Stimulated activated CD4-positive, alpha-beta T cell treated with anti-CD3 and anti-CD28 coated beads, Interleukin-2, amount 100 ng/mL, for 48 hours (primary cell): ENCODE measurements at places on chromosomes 6 and 20.
A peak's percentile ranks its signal among the peaks of the same experiment; 100 is the strongest.

DNA sequence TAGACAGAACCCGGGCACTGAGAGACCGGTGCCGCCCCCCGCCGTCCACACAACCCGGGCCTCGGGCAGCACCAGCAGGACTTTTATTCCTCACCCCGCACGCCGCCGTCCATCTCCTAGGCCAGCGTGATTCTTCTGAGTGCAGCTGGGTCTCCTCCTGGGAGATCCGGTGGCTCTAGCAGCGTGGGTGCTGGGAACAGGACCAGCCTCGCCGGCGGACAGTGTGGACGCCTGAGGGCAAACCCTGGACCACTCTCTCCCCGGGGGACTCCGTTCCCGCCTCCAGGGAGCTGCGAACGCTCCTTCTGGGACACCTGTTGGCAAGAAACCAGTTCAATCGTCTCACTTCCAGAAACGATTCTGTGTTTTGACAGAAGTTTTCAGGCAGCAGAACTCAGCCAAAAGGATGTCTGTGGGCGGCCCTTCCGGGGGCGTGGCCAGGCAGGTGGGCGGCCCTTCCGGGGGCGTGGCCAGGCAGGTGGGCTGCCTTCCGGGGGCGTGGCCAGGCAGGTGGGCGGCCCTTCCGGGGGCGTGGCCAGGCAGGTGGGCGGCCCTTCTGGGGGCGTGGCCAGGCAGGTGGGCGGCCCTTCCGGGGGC is 130.7 kb downstream of the DLL1 start:
- DNase-seq = peak; percentile 21

- DNase-seq = peak; percentile 15
These were observed 86.3 kb upstream of the PROKR2 start for GRCh38 chr20:5402903-5403531.

DNA sequence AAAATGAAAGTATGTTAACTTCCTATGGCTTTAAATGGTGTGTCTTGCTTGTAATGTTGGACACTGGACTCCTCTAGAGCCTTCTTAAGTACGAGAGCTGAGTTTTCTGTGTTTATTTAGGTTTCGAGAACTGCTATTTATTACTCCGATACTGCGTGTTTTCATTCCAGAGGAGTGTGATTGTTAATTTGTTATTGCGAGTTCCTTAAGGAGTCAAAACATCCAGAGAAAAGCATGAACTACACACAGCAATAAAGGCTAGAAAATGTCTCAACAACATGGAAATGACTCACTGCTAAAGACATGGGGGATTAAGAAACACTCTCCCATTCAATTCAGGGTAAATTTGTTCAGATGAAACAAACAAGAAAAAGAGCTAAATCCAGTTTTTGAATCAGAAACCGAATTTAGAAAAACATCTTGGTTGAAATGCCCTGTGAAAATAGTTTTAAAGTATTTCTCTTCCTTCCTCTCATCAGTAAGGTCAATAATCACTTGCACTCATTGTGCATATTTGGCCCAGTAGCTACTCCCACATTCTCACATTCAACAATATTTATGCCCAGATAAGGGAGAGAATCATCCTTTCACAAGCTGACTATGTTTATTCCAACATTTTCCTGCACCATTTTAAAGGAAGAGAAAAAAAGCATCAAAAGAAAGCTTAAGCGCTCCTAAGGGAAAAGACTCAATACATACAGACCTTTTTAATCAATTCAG is 36.0 kb downstream of the ATXN1 start:
- no peak for DNase-seq

- DNase-seq = peak; percentile 69
These were observed 77.7 kb upstream of the OLIG3 start for GRCh38 chr6:137571854-137572253.

DNA sequence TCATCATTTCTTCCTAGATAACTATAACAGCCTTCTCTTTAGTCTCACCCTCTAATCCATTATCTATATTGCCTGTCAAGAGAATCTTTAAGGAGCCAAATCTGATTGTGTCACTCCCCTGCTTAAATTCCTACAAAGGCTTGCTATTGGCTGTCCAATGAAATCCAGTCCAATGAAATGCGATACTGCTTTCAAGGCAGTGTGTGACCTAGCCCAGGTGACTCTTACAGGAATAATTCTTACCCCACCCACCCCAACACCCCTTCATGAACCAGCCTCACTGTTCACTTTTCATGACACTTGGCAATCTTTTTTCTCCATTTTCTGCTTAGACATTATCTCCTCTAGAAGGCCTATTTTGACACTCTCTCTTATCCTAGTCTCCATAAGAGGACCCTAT is 163.3 kb upstream of the MARCKS start:
- DNase-seq = no peak

DNA sequence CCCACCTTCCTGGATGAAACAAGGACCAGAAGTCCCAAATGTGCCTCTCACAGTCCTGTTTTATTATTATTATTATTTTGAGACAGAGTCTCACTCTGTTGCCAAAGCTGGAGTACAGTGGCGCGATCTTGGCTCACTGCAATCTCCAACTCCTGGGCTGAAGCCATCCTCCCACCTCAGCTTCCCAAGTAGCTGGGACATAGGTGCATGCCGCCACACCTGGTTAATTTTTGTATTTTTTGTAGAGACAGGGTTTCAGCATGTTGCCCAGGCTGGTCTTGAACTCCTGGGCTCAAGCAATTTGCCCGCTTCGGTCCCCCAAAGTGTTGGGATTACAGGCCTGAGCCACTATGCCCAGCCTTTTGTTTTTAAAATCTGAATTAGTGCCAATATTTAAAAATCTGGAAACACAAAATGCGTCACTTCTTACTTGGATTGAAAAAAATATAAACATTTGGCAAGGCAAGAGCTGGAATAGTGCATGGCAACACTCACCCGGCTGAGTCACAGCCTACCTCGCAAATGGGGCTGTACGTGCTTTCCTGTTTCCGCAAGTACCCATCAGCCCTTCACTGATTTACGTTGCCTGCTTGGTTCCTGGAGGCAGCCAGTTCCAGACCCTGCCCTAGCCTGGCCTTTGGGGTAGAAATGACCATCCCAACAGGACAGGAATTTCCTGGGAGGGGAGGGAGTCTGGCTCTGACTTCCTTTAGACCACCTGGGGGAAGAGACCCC is 6.3 kb downstream of the SDCBP2 start:
- no peak for DNase-seq

GRCh38 chr6:45965792-45966191 is 49.9 kb downstream of the CLIC5 start:
- DNase-seq = no peak

GRCh38 chr6:75424618-75425548 is 68.7 kb downstream of the FILIP1 start:
- DNase-seq = no peak
